ENCODE measurements at places on chromosomes 2 and 18.

DNA sequence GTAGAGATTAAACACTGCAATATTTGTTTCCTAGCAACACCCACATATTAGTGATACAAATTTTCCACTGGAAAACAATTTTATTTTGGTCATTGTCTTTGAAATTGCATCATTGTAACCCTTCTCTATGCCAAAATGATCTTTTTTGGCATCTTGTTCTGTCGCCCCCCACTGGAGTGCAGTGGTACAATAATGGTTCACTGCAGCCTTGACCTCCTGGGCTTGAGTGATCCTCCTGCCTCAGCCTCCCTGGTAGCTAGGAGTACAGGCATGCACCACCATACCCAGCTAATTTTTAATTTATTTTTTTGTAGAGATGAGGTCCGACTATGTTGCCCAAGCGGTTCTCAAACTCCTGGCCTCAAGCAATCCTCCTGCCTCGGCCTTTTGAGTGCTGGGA lies 117.4 kb downstream of the PIK3C3 start:
- DNase-seq = no peak

GRCh38 chr18:48545757-48546321 lies 7.0 kb downstream of the CTIF start:
- peak; percentile 90 for DNase-seq

DNA sequence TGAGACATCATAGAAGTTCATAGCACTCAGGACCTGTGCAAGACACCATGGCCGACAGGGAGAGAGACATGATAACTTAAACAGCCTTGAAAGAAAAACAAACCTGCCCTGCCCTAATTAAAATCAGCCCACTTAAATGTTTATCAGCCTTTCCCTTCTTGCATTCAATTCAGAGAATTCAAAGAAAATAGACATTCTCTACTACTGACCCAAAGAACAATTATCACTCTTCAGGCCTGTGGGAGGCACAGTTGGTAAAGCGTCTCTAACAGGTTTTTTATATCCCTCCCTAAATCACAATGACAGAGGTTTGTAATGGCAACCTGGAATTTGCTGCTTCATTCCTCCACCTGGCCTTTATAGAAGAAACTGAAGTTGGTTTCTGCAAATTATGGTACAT lies 1.7 kb downstream of the CDK15 start:
- no peak for DNase-seq

- peak; percentile 98 for DNase-seq
These were observed 53.6 kb upstream of the SLC14A1 start for GRCh38 chr18:45670281-45670962.

GRCh38 chr18:40035966-40036365 lies 1919.1 kb upstream of the PIK3C3 start:
- DNase-seq = no peak

- DNase-seq = peak; percentile 82
These were observed 2.1 kb upstream of the SPIRE1 start for GRCh38 chr18:12659904-12660605.

- DNase-seq = no peak
These were observed 181.3 kb downstream of the INHBB start for GRCh38 chr2:120526997-120527945.

DNA sequence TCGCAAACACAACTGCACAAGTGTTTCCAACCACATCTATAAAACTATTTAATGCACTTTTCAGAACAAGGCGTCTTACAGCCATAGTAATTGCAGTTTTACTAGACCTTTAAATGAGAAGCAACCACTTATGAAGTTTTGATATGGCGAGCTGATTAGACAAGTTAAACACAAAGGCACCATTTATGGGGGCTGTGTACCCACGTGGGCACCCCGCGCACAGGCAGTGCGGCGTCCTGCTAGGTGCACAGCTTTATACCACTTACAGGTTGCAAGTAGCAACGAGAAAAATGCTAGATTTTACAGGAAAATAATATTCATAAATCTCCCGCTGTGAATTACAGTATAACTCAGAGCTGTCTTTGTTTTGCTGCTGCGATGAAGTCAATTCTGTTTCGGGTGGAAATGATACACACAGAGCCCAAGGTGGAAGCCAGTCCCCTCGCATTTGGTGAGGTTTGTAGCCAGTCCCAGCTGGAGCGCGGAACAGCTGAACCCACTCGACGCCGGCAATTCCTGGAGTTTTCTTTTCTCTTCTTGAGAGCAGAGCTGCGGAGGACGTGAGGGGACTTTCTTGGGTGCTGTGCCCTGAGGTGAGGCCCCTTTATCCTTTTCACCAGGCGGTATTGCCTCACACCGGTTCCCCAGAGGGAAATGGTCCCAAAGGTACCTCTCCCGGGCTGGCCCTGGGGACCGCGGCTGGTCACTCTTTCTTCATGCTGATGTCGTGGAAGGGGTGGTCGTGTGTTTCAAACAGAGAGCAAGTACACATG lies 76.7 kb downstream of the PTGR3 start:
- no peak for DNase-seq

DNA sequence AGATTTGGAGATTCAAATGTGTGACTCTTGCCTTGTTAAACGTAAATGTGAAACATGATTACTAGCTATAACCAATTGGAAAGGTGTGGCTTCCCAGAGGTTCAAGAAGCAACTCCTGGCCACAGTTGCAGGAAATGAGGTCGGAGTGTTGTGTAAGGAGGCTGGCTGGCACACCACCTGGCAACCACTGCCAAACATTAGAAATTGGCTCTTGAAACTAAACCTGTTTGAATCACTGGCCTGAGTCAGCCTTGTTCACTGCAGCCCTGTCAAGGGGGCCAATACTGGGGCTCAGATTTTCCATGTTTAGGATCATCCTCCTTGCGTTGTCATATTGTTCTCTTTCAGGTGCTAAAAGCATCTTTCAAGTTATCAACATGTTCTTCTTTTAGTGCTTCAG lies 206.3 kb downstream of the ARL6IP6 start:
- DNase-seq = no peak

DNA sequence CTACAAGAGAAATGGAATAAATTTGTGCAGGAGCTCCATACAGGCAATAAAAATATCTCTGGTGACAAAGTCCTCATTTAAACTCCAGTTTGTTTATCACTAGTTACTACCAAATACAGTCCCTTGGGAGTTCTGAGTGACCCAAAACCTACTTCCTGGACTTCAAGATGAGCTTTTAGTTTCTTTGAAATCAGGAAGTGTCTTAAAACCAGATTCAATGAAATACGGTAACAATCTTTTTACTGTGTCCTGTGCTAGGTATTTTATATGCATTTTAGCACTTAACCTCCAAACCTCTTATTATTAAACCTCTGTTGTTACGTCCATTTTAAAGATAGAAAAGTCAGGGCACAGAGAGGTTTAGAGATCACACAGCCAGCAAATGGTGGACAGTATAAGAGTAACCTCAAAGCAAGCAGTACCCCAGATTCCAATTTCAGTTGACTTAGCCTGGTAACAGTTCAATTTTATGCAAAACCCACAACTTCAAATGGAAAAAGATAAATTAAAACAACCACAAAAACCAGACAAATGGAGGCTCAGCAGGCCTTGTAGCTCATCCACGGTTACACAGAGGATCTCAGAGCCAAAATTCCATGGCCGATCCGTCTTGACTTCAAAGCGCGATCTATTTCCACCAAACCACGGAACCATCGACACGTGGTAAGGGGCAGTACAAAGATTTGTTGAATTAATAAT lies 1.3 kb upstream of the KCMF1 start:
- DNase-seq = peak; percentile 55

DNA sequence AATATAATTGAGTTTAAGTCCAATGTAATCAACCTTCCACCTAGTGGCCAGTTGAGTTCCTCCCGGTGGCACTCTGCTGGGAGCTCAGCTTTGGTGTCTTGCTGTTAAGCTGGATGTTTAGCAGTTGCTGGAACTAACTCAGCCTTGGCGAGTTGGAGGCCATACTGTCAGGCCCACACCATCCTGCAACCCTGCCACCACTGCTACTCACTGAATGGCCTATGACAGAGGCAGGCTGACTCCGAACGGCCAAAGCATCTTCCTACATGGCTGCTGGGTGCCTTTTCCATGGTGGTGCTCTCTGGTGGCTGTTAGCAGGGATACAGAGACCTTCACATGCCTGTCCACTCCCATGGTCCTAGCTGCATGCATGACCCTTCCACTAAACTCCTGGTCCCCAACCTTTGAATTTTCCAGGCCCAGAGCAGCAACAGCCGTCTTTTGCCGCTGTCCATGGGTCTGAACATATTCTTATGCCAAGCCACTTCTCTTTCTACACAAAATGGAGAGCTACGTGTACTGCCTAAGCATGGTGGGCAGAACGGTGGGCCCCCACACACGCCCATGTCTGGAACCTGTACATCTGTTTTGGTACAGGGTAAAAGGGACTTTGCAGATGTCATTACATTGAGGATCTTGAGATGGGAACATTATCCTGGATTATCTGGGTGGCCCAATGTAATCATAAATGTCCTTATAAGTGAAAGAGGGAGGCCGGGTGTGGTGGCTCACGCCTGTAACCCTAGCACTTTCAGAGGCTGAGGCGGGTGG lies 15.0 kb upstream of the TRAF3IP1 start:
- peak; percentile 27 for DNase-seq

DNA sequence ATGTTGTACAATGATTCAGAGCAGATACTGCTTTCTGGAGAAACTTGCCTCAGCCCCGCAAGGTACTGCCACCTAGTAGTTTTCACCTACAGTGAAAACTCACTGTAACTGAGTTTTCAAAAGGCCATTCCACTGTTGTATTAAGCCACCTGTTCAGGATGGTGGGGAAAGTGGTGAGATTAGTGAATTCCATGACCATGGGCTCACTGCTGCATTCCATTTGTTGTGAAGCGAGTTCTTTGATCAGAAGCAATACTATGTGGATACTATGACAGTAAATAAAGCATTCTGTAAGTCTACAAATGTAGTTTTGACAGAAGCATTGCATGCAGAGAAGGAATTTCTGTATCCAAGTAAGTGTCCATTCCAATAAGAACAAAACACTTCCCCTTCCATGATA lies 113.6 kb downstream of the LAMA3 start:
- DNase-seq = no peak

- DNase-seq = no peak
These were observed 88.9 kb upstream of the CRIM1 start for GRCh38 chr2:36266536-36267121.

DNA sequence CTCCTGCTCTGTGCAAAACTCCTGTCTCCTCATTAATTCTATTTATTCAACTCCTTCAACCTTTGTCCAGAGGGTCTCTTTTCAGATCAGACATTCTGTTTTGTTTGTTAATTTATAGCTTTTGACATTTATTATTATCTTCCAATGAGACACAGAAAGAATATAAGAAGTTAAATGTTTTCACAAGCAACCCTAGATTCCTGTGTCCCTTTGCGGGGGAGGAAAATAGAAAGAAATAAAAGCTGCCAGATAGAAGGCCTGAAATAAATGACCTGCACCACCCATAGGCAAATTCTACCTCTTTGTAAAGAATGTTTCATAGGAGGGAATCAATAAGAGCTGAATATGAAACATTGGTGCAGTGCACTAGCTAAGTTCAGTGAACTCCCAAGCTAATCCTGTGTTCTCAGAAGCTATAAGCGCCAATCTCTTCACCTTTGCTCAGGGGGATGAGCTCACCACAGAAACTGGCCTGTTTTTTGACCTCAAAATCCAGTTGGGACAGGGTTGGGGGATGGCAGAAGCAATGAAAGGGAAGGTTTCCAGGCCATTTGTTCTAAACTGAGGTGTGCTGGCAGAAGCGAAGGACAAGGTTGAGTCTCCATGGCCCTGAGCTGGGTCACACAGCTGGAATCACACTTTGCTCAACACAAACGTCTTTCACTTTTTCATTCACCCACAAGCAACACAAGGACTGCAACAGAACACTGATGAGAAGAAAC lies 258.6 kb downstream of the NRXN1 start:
- DNase-seq = no peak

DNA sequence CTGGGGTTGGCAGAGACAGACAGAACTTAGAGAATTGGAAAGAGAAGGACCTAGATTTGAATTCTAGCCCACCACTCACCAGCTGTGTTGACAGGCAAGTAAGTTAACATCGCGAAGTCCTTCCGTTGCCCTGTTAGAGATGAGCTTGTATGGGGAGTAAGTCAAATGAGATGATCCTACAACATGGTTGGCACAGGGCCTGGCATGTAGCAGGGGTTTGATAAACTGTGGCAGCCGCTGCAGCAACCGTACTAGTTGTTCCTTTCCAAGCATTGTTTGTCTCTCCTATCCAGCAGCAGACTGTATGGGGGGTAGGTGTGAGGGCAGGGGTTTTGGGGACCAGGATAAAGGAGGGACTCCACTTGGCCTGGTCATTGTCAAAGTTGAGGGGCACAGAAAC lies 16.0 kb downstream of the TET3 start:
- DNase-seq = no peak

- DNase-seq = peak; percentile 93
These were observed at the start of gene AGPS for GRCh38 chr2:177392373-177393202. TSS of gene AGPS (plus strand) at chr2:177392773. CDS start at chr2:177392790, 17 bp downstream.

DNA sequence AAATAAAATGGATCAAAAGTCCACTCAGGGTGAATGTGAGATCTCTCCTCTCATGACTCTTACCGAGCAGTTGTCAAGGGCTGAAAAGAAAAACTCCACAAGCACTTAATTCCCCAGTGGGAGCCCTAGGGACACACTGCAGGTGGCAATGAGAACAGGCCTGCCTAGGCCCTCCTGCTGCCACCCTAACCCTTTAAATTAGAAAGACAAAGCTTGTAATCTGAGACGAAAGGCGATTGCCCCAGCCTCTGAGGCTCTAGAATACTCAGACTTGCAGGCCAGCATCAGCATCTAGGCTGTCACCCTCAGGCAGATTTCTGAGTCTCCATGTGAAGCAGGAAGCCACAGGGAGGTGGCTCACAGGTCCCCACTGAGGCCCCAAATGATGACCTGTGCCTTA lies 457.0 kb upstream of the MYT1L start:
- DNase-seq = no peak

DNA sequence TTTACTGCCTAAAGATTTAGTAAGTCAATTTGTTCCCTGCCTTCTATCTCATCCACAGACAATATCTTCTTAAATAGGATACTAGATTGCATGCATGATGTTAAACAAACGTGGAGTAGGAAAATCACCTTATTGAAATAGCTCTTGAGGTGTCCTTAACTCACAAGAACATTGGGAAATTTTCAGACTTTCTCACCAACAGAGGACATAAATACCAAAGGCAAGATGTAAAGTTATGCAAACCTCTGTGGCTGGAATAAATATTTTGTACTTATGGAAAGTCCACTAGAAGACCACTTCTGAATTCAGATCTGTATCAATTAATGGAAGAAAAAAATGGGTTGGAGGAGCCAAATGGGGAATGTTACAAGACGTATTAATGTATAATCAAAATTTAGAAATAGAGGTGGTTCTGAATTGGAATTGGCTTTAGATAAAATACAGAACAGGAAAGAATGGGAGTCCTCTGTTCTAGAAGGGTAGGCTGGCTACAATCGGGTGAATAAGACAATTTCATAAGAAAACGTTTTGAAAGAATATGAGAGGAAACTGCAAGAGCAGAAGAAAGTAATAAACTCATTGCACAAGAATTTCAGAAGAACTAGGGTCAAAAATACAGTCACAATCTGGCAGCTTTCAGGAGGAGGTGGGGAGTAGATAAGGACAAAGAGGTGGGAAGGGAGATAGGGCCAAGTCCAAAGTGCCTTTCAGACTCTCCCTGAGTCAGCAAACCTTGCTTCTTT lies 69.3 kb upstream of the FN1 start:
- peak; percentile 56 for DNase-seq

Measured in hematopoietic multipotent progenitor cell treated with erythropoietin and hydrocortisone succinate and interleukin-3 and kit ligand, for 4 days (in vitro differentiated cells).